SHP77 (cell line): ENCODE measurements at places on chromosomes 4 and X.

- DNase-seq: no peak
Observed at GRCh38 chr4:152039023-152039481, 278.2 kb upstream of the GATB start.

DNA sequence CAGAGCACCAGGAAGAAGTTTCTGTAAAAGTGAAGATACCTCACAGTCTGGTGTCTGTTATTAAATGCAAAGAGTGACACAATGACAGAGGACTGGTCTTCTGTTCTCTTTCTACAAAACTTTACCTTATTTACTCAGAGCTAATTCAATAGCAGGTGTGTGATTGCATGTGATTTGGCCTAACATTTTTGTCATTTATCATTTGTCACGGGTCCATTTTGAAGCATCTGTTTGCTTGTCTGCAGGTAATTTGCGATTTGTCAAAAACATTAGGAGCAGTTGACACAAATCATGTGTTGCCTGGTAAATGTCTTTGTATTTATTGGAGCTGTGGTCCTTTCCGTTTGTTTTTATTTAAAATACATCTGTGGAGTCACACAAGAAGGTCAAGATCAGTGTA is 1232.4 kb downstream of the STIM2 start:
- no peak for DNase-seq

- DNase-seq: no peak
Observed at GRCh38 chrX:53280331-53281320, 758 bp downstream of the IQSEC2 start.

DNA sequence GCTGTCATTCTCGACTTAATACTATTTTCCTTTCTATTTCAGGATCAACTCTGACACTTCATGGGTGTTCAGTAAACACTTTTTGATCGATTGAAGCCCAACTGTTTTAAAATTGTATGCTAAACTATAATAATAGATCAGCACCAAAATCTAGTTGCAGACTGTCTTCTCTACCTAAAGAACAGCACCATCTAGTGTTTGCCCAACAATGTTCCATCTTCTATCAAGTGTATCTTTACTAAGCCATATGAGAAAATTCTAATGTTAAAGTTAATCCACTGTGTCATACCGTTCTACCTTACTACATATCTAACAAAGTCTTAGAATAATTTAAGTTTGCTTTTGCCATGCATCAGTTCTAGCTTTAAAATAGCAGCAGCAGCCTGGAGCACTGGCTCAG is 113.0 kb upstream of the PRDX4 start:
- peak; percentile 18 for DNase-seq

DNA sequence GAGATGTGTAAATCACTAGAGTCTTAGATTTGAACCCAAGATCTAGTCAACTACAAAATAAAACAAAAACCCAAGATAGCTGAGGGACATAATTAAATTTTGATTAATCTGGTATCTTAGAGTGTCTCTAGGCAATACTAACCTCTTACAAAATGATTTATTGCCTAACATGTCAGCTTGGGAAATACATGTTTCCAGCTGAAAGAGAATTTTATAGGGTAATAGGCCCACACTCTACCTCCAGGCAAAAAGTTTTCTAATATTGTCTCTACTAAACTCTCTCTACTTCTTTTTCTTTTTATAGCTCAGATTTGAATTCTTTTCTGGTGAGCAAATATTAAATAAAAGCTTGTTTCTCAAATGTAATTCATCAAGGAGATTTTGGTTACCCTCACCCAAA is 263.2 kb downstream of the IL15 start:
- DNase-seq: no peak

DNA sequence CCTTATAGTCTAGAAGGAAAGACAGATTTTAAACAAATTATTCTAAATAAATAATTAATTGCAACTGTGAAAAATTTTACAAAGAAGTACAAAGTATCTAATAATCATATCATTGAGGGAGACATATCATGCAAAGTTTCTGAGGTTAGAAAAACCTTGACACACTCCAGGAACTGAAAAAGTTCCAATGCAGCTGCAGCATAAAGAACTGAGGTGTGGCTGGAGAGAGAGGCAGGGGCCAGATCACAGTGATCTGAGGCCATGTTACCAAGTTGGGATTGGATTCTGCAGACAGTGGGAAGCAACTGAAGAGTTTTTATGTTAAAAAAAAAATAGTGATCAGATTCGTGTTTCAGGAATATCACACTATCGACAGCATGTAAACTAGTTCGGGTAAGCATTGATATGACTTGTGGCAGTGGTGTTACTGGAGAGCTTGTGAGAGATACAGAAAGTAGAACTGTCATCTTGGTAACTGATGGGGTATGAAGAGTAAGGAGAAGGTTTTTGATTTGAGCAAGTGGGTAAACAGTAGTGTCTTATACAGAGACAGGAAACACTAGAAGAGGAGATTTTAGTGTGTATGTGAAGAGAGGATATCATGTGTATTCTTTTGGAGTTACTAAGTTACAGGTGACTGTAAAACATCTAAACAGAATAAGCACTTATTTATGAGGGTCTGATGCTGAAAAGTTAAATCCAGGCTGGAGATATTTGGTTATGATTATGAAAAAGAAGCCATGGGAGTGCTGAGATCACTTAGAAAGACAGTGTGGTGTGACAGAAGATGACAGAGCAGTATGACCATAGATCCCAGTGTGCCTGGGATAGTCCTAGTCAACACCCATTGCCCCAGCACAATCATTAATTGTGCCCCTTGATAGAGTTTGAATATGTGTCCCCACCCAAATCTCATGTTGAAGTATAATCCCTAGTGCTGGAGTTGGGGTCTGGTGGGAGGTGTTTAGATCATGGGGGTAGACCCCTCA is 15.6 kb upstream of the SPRY1 start:
- no peak for DNase-seq

GRCh38 chr4:187274153-187274552 is 550.5 kb upstream of the FAT1 start:
- no peak for DNase-seq

DNA sequence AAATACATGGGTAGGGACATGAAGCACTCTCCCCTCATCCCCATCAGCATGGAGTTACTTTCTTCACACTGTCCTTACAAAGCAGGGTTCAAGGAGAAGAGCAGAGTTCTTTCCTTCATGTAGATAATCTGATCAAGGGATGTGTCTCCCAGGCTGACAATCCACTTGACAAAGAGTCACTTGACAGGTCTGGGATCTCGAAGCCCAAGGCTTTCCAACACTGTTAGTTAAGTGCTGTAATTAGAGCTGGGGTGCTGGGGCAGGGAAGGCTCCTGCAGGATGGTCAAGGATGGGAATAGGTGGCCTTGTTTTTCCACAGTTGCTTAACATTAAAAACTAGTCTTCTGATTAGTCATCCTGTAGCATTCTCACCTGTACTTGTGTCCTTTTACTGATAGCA is 38.0 kb downstream of the CCNG2 start:
- DNase-seq: no peak

GRCh38 chr4:142248946-142249345 is 597.2 kb downstream of the INPP4B start:
- no peak for DNase-seq

DNA sequence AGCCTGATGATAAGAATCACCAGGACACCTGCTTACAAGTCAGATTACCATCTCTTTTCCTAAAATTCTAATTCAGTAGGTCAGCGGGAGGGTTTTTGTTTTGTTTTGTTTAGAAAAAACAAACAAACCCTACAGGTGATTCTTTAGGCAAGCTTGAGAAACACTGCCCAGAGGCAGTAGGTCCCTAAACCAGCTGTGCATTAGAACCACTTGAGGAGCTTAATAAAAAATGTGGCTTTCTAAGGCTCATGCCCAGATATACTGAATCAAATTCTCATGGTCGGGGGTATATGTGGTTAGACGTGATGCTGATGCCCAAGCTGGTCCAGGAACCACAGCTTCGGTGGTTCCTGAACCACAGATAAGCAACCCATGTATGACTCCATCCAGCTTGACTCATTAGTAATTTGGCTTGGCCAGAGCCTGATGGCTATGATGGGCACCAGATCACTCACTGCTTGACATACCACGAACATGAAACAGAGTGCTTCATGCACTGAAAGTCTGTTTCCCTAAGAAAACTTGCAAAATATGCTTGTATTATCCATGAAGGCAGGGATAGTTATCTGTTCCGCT is 338.1 kb upstream of the F9 start:
- DNase-seq: no peak

DNA sequence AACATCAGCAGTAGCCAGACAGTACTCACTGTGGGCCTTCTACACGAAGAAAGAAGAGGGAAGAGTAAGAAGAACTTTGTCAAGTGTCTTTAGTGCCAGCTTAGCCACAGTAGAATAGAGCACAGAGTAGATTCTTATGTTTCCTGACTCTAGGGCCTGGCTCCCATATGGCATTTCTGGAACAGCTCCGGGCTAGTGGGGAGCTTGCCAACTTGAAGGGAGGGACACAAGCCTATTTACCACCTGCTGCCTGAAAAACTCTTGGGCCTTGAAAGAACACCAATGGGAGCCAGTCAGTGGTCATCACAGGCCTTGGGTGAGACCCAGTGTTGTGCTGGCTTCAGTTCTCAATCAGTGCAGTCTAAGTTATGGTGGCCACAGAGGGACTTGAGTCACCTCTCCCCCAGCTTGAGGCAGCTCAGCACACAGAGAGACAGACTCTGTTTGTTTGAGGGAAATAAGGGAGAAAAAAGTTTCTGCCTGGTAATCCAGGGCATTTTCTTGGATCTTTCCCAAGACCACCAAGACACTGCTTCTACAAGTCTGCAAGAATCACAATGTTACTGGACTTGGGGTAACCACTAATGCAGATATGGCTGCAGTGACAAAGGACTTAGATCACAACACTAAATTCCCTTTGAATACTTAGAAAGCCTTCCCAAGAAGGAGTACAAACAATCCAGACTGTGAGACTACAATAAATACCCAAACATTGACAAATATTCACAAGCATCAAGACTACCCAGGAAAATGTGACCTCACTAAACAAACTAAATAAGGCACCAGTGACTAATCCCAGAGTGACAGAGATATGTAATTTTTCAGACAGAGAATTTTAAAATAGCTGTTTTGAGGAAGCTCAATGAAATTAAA is 261.0 kb upstream of the NDST3 start:
- no peak for DNase-seq

DNA sequence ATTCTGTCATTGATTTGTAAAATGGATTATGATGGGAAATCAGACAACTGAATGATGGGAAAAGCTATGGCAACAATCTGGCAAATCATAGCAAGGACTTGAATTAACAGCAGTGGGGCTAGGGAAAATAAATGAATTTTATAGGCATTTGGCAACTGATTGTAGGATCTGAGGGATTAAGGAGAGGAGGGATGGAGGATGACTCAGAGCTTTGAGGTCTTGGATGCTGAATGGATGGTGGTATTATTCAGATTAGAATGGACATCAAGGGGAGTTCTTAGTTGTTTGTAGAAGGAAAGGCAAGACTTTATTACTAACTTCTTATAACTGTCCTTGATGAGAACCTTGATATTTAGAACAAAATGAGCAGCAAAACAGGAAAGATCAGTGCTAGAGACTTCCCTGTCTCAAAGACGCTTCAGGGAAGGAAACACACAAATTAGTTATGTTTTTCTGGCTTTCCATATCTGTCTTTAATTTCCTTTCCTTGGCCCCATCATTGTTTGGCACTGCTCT is 51.4 kb upstream of the HHIP start:
- DNase-seq: no peak

GRCh38 chrX:126847143-126847542 is 27.6 kb downstream of the PRR32 start:
- no peak for DNase-seq

DNA sequence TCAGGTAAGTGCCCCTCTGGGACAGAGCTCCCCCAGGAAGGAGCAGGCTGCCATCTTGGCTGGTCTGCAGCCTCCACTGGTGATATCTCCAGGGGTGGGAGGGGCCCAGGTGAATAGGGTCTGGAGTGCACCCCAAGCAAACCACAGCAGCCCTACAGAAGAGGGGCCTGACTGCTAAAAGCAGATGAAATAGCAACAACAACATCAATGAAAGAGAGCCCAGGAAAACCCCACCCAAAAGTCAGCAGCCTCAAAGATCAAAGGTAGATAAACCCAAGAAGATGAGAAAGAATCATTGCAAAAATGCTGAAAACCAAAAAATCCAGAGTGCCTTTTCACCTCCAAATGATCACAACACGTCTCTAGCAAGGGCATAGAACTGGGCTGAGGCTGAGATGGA is 92.5 kb upstream of the PAGE3 start:
- no peak for DNase-seq

- DNase-seq: no peak
Observed at GRCh38 chr4:26576231-26576739, 7.6 kb upstream of the TBC1D19 start.
